NCI-H1105 (cell line): ENCODE measurements at places on chromosomes 12 and 14.
A peak's percentile ranks its signal among the peaks of the same experiment; 100 is the strongest.

GRCh38 chr14:51654533-51654845 lies 2.8 kb downstream of the FRMD6 start:
- DNase-seq, result no peak

DNA sequence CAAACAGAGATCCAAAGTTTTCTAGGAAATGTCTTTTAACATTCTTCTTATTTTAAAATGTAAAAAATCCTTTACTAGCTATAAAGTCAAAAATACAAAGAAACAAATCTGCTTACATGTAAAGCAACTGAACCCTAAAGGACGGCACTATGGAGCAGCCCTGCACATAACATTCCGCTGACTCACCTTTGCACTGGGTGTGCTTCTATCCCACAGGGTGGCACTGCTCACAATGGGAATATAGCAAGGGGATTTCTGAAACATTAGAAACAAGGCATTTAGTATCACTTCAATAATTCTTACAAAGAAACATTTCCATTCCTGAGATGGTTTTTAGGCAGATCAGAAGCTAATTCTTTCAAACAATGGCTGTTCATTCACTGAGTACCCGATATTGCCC lies 94.3 kb downstream of the C12orf42 start:
- no peak for DNase-seq

GRCh38 chr12:53061404-53062010 lies 11.6 kb downstream of the TNS2 start:
- peak; percentile 77 for DNase-seq

DNA sequence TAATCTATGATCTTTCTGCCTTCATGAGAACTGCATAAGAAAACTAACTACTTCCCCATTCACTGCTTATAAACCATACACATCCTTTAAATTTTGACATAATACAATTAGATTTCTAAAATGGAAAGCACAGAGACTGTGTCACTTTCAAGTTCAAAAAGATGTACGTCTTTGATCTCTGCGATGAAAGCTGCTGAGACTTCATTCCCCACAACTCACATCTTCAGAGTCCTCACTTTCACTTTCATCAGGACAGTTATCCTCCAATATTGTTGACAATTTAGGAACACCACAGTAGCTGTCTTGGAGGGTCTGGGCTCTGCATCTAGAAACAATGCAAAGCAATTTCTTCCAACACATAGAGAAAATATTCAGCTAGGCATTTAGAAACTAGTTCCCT lies 47.9 kb upstream of the KCNC2 start:
- no peak for DNase-seq

DNA sequence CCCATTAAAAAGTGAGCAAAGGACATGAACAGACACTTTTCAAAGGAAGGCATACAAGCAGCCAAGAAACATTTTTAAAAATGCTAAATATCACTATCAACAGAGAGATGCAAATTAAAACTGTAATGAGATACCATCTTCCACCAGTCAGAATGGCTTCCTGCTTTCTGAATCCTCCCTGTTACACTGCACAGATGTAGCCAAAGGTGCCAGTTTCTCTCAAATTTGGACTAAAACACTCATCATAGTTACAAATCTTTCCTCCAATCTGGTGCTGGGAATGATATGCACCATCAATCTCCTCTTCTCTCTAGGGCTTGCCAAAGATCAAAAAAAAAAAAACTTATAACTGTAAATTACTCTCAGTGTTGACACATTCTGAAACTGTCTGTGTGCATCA lies 311.8 kb upstream of the CLEC14A start:
- DNase-seq, result no peak

DNA sequence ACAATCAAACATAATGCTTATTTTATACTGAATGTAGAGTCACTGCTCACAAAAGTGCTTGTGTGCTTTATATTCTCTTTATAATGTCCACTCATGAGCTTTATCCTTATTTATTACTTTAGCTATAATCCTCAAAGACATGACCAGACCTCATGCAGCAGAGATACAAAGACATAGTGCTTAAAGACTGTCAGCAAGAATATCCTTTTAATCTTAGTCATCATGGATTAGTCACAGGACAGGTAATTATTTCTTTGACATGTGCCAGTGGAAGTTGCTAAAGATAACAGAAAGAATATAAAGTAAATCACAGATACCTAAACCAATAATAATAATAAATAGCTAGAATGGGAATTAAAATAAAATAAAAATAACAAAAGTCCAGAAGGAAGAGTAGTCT lies 707.5 kb downstream of the BCL11B start:
- no peak for DNase-seq

DNA sequence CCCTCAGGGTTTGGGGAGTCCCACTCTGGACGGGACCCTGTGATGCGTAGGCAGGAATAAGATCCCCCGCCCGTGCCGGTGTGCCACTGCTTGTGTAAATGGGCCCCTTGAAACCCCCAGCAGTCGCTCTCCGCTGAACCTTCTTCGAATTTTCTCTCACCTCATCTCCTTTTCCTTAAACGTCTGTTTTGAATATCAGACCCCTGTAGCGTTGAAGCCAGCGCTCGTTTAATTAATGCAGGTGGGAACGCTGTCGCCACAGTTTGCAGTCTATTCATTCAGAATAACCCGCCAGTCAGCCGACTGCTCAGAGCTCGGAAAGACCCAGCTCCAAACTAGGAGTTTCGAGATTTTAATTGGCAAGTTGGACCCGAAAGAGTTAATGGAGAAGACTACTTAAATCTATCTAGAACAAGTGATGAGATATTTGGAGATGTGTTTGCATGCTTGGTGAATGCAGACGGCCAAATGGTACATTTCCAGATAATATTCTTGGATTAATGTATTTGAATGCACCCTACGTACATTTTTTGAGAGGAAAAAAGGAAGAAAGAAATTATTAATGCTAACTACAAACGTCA lies 739 bp upstream of the PPP2R5E start:
- peak; percentile 10 for DNase-seq

DNA sequence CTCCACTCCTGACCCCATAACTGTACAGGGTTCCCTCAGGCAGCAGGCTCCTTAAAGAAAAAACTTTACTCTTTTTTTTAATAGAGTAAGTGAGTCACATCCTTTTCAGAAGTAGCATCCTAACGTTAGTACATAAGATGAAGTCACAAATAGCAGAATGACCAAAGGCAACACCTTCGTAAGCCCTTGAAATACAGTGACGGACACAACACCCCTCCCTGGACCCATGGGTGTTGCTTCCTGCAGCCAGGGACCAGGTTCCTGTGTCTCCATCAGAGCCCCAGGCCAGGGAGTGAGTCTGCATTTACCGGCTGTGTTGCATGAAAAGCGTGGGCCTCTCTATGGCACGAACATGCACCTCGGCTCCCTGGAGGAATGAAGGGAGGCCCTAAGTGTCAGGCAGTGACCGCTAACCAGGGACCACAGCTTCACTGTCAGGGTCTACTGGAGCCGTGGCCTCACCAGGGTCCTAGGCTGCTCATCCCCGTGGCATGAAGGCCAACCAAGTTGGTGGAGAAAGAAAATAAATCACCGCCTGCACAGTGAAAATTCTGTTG lies 340.0 kb upstream of the SFSWAP start:
- DNase-seq, result no peak

DNA sequence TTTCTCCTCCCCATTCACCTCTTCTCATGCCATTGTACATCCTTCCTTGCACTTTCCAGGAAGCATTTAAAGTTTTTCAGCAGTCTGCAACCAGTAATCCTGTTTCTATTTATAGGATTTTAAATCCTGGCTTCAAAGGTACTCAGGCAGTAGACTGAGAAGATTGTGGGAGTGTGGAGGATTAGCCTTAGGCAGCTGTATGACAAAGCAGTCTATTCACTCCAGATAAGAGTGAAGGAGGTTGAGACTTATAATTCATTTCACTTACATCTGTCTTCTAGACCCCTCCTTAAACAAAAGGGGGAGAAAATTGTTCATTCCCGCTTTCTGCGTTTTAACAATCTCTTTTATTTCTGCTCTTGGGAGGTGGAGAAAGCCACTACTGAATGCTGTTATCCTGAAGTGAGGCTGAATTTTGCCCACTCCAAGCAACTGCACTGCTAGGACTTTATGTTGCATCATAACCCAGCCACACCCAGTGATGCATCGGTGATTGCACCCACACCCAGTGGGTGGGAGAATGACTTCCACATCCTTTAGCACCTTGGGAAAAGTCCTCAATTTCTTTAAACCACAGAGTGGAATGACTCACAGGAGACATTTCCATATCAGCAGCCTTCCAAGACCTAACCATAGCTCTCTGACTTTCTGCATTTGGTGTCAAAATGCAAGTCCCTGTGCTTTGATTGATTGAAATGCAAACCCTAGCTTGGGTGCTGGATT lies 382.5 kb upstream of the ATP2B1 start:
- no peak for DNase-seq

GRCh38 chr14:106489112-106489881 lies 962.9 kb downstream of the TMEM121 start:
- DNase-seq, result no peak

DNA sequence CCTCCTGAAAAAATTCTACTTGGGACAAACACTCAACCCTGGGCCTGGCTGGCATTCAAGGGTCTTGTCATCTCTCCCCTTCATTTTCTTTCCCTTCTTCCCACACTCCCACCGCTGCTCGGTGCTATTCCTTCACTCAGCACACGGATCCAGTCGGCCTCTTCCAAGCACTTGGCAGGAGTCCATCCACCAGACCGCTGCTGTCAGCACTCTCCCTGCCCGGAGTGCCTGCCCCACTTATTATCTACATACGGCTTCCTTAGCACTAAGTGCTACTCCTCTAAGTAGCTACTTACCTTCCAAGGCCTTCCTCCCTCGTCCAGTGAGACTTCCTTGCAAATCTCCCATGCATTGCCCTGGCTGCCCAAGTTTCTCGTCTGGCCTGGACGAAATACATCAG lies 29.8 kb downstream of the CALM1 start:
- peak; percentile 33 for DNase-seq

GRCh38 chr14:101445278-101445677 lies 116.0 kb upstream of the DIO3 start:
- DNase-seq, result no peak

GRCh38 chr14:23365036-23365731 lies at the start of gene EFS:
TSS of gene EFS (minus strand) at chr14:23365172. CDS start at chr14:23365025, 147 bp downstream.
- DNase-seq, result no peak

GRCh38 chr14:38731962-38732361 lies 371.1 kb downstream of the SEC23A start:
- peak; percentile 82 for DNase-seq

- DNase-seq, result no peak
Observed at GRCh38 chr12:6582196-6582595, 14.1 kb upstream of the NOP2 start.

DNA sequence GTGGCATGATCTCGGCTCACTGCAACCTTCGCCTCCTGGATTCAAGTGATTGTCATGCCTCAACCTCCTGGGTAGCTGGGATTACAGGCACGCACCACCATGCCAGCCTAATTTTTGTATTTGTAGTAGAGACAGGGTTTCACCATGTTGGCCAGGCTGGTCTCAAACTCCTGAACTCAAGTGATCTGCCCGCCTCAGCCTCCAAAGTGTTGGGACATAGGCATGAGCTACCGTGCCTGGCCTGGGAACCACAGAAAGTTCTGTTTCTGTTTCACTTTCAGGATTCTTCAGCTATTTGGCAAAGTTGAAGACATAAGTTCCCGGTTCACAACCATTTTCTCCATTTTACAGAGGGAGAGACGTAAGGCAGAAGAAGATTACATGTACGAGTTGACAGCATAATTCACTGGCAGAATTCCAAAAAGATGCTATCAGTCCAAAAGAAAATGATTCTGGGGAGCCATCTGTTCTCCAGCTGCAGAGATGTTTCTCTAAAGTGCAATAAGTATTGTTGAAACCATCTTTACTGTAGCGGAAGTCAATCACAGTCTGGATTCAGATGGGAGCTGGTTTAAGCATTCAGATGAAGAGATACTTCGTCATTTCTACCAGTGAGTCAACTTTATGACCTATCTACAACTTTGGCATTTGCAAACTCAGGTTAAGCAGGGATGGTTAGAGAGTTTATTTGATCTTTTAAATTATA lies 8.1 kb upstream of the RNF34 start:
- DNase-seq, result no peak

- DNase-seq, result no peak
Observed at GRCh38 chr12:127324681-127325080, 942.3 kb upstream of the TMEM132C start.
